ENCODE measurements at places on chromosomes 4 and X.

DNA sequence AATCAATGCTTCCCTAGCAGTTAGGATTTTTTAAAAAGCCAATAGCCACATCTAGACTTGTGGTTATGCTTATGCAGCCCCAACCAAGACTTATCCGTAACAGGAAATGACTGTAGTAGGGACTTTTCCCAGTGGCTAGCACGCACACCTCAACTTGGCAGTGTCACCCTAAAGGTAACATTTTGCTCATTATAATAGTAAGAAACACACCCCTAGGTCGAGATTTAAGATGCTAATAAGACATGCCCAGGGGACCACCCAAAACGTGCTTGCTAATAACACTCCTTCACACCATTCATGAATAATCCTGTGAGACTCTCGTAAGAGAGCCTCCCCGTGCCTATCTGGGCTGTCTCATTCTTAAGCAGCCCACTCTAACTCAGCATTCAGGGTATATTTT is 195.3 kb downstream of the CHIC1 start:
- no peak for DNase-seq

DNA sequence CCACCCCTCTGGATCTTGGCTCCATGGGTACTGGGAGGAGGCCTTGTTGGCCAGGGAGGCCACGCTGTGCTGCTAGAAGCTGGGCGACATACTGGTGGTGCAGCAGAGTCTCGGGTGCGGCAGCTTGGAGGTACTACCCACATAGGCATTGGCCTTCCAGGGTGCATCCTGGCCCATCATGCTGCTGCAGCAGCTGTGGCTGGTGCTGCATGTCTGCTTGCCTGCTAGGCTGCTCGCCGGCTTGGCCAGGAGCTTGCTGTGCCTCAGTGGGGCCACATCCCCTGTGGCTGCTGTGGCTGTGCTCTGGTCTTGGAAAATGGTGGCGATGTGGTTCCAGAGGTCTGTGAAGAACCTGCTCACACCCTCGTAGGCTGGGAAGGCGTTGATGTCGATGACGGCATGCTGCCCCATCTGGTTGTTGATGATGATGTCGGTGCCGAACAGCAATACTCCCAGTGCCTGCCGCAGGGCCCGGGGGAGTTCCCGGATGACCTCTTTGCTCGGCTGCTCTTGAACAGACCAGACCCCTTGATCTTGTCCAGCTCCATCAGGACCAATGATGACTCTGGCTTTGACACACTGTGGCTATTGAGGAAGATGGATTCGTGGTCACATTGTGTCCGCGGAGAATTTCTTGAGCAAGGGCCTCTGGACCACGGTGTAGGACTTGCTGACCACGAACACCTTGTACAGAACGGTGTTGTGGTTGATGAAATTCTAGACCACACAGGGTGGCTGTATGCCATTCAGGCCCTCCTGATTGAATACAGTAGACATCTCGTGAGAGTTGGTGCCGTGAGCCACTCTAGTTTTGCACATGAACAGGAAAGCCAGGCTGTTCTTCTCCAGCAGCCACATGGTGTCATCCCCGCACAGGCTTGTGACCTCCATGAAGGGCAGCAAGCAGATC is 11.8 kb downstream of the RBM10 start:
- no peak for DNase-seq

- no peak for DNase-seq
Measured at GRCh38 chrX:51614353-51615012, 4.2 kb downstream of the CENPVL3 start.

- DNase-seq: no peak
Measured at GRCh38 chr4:77921701-77922100, 59.1 kb downstream of the MRPL1 start.

- DNase-seq: no peak
Measured at GRCh38 chr4:37450911-37451310, 206.4 kb downstream of the NWD2 start.

DNA sequence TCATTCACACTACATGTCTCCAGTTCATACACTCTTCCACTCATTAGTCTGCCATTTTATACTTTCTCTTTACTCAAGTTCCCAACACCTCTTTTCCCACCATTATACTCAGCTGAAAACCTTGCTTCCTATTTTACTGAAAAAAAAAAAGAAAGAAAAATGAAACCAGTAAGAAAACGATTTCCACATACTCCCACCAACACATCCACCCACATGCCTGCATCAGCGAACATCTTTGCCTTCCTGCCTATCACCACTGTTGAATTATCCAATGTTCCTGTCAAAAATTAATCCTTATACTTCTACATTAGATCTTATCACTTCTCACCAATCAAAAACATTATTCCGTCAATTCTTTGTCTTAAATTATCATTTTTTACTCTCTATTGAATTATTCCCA is 188.1 kb upstream of the FAM241A start:
- DNase-seq: no peak

- no peak for DNase-seq
Measured at GRCh38 chrX:3527811-3528210, 181.4 kb upstream of the MXRA5 start.

- DNase-seq: no peak
Measured at GRCh38 chr4:1384675-1385372, 21.4 kb downstream of the NKX1-1 start.

DNA sequence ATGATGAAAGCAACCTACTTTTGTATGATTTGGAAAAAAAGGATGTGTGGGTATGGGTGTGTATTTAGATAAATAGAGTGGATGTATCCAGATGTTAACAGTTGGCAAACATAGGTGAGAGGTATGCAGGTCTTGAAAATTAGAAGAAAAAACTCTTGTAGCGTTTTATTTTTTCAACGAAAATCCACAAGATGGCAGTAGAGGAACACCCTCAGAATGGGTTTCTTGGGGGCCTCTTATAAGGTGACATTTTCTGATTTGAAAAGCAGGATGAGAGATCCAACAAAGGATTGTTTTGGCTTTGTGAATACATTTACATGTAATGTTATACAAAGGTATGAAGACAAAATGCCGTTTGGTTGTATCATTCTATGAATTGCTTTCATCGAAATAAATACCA is 68.3 kb downstream of the FMR1NB start:
- no peak for DNase-seq

- no peak for DNase-seq
Measured at GRCh38 chrX:637660-638481, 7.3 kb downstream of the SHOX start.

GRCh38 chr4:159447296-159447695 is 344.4 kb downstream of the RAPGEF2 start:
- no peak for DNase-seq

GRCh38 chrX:44157283-44157682 is 184.1 kb upstream of the NDP start:
- no peak for DNase-seq

- no peak for DNase-seq
Measured at GRCh38 chrX:20481632-20482031, 214.9 kb upstream of the RPS6KA3 start.

GRCh38 chr4:15714141-15714540 is 11.3 kb downstream of the BST1 start:
- DNase-seq: no peak

DNA sequence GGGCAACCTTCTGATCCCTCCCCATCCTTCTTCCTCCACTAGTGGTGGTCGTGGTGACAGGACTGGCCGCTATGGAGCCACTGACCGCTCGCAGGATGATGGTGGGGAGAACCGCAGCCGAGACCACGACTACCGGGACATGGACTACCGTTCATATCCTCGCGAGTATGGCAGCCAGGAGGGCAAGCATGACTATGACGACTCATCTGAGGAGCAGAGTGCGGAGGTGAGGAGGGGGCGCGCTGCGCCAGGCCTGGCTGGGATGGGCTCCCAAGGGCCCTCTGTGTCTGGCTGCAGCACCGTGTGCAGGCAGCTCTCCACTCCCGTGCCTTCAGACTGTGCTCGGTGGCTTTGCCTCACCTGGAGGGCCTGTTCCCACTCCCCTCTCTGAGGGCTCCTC is 24.3 kb downstream of the RBM10 start:
- DNase-seq: no peak

DNA sequence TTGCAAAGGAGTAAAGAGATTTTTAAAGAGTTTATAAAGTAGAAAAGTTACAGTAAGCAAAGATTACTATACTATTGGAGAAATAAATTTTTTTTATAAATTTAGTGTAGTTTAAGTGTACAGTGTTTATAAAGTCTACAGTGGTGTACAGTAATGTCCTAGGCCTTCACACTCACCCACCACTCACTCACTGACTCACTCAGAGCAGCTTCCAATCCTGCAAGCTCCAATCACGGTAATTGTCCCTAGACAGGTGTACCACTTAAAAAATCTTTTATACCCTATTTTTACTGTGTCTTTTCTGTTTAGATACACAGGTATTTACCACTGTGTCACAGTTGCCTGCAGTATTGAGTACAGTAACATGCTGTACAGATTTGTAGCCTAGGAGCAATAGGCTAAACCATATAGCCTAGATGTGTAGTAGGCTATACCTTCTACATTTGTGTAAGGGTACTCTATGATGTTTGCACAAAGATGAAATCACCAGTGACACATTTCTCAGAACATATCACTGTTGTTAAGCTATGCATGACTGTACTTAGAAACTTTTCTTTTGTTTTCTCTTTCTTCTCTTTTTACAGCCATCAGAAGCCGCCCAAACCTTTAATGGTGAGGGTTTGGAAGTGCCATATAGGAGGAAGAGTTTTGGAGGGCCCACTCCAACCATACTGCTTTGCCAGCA is 11.8 kb upstream of the SH3RF1 start:
- DNase-seq: no peak

DNA sequence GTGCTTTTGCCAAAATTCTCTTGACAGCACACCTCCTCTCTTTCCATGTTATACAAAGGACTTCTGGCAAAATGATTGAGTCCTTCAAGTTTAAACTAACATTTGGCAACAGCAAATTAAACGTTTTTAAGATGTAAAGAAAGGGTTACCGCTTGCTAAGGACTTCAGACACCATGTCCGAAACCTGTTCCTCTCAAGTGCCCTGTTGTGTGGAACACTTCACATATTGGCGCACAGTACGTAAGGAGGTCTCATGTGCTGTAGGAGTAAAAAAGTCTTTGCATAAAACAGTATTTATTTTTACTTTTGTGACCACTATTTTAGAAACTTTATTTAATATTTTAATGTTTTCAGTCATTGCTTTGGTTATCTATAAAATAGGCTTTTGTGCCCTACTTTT is 33.7 kb upstream of the HPRT1 start:
- no peak for DNase-seq

- no peak for DNase-seq
Measured at GRCh38 chr4:164892018-164892417, 15.0 kb downstream of the APELA start.

- DNase-seq: no peak
Measured at GRCh38 chrX:71393919-71394318, 27.8 kb downstream of the TAF1 start.
